Activated effector memory CD4-positive, alpha-beta T cell treated with Interleukin-2 at 50 U/mL for 16 hours (primary cell): ENCODE measurements at places on chromosomes 5 and 9.
A peak's percentile ranks its signal among the peaks of the same experiment; 100 is the strongest.

GRCh38 chr5:58496488-58496887 is 5.3 kb downstream of the GAPT start:
- DNase-seq, result no peak

GRCh38 chr5:24281818-24282217 is 363.0 kb downstream of the CDH10 start:
- no peak for DNase-seq

GRCh38 chr9:82126256-82126655 is 137.7 kb downstream of the SPATA31D1 start:
- no peak for DNase-seq

- DNase-seq, result no peak
These were observed 1.2 kb upstream of the GARIN3 start for GRCh38 chr5:157167214-157167621.

DNA sequence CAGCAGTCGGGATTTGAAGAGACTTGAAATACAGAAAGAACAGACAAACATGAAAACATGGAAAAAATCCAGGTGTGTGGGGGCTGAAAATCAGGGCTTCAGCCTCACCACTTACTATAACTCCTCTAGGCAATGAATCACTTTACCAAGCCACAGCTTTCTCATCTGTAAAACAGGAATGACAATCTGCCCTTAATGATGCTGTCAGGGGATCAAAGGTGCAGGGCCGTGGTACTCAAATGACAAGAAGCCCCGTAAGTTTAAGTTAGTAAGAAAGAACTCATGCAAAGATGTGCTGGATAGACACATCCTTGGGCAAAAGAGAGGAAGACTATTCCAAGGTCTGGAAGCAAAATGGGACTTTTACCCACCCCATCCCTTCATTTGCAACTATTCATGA is 34.7 kb downstream of the FBXW2 start:
- DNase-seq, result no peak

DNA sequence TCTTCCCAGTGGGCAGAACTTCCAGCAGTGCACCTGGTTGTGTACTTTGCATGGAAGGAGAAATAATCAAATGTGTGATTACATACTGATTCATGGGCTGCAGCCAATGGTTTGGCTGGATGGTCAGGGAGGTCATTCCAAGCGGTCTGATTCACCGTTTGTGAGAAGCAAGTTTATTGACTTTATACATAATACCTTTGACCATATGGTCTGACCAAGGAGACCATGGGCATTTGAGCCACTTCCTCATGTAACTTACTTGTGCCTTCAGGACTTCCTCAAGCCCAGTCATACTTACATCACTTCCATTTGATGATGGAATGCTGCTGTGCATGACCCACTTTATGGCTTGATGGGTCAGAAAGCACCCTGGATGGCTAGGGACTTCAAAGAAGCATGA is 41.1 kb downstream of the DAP start:
- DNase-seq, result no peak

- no peak for DNase-seq
These were observed 5.8 kb downstream of the DCANP1 start for GRCh38 chr5:135441350-135441831.

- DNase-seq, result no peak
These were observed 90.0 kb downstream of the DOCK8 start for GRCh38 chr9:304519-305185.

DNA sequence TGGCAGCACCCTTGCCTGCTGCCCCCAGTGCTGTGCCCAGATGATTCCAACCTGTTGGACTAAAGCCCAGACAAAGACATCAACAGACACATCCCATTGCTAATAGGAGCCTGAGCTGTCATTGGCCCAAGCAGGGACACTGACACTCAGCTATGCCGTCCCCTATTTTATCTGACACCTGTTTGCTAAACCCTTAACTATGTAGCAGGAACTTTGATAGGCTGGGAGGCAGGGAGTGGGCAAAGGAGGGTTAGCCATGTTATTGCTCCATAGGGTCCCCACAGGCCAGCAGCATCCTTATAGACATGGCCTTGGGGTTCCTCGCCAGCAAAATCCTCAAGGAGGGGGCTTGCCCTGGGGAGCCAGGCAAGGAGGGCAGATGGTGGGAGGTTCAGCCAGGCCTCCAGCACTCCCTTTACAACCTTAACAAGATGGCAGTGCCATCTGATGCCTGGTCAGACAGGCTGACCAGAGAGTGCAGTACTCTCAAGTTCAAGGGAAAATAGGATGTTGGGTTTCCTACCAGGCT is 50.4 kb upstream of the CDKN2AIPNL start:
- no peak for DNase-seq

- no peak for DNase-seq
These were observed 33.8 kb downstream of the HTR1A start for GRCh38 chr5:63928451-63928850.

DNA sequence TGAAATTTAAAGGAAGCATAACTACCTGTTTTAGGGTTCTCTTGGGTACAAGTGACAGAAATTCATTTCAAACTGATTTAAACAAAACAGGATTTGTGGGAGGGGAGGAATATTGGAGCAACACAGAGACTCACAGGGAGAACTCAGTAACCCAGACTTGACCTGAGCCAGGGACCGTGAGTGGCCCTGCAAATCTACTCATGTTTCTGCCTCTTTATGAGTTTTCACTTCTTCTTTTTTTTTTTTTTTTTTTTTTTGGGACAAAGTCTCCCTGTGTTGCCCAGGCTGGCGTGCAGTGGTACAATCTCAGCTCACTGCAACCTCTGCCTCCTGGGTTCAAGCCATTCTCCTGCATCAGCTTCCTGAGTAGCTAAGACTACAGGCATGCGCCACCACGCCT is 405.6 kb upstream of the ZNF608 start:
- DNase-seq, result no peak

GRCh38 chr9:137619240-137620047 is 639 bp downstream of the EHMT1 start:
- DNase-seq, result peak; percentile 19

GRCh38 chr5:160185626-160186360 is 43.5 kb upstream of the FABP6 start:
- no peak for DNase-seq

DNA sequence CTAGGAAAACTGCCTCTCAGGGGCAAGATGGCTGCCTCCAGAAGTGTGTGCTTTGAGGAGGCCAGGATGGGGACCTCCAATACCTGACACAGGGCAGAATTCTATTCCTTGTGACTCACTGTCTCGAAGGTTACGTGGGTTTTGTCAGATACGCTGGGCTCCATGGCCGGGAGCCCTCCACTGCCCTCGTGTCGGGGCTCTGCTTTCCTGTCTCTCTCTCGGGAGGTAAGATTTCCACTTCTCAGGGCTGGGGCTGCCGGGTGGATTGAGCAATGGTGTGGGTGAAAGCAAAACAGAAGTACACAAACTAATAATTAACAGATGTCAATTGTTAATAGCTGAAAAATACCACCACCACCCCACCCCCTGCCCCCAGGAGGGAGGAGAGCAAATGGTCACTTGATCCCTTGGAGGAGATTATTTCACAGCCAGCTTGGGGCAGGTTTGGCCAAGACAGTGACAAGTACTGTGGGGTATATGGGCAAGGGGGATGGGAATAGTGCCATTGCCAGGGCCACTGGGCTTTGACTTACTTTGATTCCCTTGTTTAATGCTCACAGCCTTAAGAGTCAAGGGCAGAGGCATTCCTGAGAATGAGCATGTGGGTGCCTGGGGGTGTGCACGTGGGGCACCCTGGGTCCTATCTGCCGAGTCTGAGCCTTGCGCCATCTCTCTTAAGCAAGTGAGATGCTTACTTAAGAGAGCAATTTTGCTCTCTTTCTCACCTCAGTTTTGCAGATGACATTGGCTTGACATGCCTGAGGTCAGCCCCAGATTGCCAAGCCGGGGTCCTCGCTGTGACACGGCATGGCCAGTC is 28.8 kb upstream of the DAB2IP start:
- DNase-seq, result no peak

GRCh38 chr9:121498487-121499176 is 1.0 kb downstream of the GGTA1 start:
- DNase-seq, result no peak

- no peak for DNase-seq
These were observed 226.6 kb downstream of the EBF1 start for GRCh38 chr5:158873104-158873503.

GRCh38 chr5:147052519-147052918 is 174.0 kb upstream of the PPP2R2B start:
- DNase-seq, result no peak
